Activated T-cell treated with anti-CD3 and anti-CD28 coated beads, Interleukin-2, amount 50 U/mL, for 72 hours (primary cell): ENCODE measurements at places on chromosomes 7 and 10. TPM values are rescaled to one million over a fixed set of nuclear protein-coding genes. Genes with fewer than 3 reads are reported as not detected.

The PRTFDC1 gene
- total RNA-seq: 0.49 TPM

The TFR2 gene
- total RNA-seq: 5.8 TPM

DNA sequence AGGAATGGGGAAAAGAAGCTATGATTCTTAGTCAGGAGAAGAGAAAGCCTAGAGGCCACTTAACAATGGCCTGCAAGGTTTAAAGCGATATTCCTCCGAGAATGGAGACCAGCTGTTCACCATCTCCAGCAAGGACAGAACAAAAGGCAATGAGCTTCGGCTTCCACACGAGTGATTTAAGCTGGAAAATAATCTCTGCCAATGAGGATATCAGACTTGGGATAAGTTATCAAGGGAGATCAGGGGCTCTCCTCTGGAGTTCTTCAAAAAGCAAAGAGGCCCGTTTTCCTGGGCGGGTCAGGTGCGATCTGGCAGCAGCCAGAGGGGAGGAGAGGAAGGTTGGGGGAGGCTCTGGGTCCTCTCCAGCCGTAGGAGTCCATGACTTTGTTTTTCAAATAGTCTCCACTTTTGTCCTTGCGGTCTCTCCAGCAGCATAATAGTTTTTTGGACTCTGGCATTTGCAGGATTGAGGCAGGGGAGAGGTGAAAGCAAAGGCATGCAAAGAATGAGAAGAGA is 211.3 kb downstream of the SKIDA1 start:
- DNase-seq: no peak
- no peak overlapping the region for H3K27ac ChIP-seq
- no peaks in the 10 kb centered on the region for H3K36me3 ChIP-seq
- no peak overlapping the region for H3K4me3 ChIP-seq

GRCh38 chr10:70492786-70493659 is 14.5 kb downstream of the PALD1 start:
- H3K4me3 ChIP-seq: no peak overlapping the region
- peaks cover 27% of the 10 kb centered on the region for H3K4me1 ChIP-seq
- peaks cover 11% of the 10 kb centered on the region for H3K27me3 ChIP-seq
- DNase-seq: no peak
- H3K27ac ChIP-seq: no peak overlapping the region

- no peak overlapping the region for H3K4me3 ChIP-seq
- no peaks in the 10 kb centered on the region for H3K36me3 ChIP-seq
- H3K27ac ChIP-seq: no peak overlapping the region
- H3K27me3 ChIP-seq: no peaks in the 10 kb centered on the region
- H3K4me1 ChIP-seq: no peaks in the 10 kb centered on the region
Observed at GRCh38 chr7:115831371-115831770, 199.2 kb downstream of the TFEC start.

- no peak overlapping the region for H3K27ac ChIP-seq
- no peaks in the 10 kb centered on the region for H3K4me1 ChIP-seq
- H3K36me3 ChIP-seq: peaks cover 45% of the 10 kb centered on the region
- no peak overlapping the region for H3K4me3 ChIP-seq
- no peak for DNase-seq
Observed at GRCh38 chr7:140348161-140348849, 50.0 kb downstream of the SLC37A3 start.
